Mucosa of descending colon (tissue), 3 donors: ENCODE measurements at places on chromosomes 6 and 20.
A peak's percentile ranks its signal among the peaks of the same experiment; 100 is the strongest.

GRCh38 chr6:13165502-13166172 is 162.7 kb downstream of the TBC1D7 start:
- no peak for DNase-seq

- DNase-seq: no peak
Observed at GRCh38 chr6:128848212-128848935, 34.6 kb upstream of the LAMA2 start.

DNA sequence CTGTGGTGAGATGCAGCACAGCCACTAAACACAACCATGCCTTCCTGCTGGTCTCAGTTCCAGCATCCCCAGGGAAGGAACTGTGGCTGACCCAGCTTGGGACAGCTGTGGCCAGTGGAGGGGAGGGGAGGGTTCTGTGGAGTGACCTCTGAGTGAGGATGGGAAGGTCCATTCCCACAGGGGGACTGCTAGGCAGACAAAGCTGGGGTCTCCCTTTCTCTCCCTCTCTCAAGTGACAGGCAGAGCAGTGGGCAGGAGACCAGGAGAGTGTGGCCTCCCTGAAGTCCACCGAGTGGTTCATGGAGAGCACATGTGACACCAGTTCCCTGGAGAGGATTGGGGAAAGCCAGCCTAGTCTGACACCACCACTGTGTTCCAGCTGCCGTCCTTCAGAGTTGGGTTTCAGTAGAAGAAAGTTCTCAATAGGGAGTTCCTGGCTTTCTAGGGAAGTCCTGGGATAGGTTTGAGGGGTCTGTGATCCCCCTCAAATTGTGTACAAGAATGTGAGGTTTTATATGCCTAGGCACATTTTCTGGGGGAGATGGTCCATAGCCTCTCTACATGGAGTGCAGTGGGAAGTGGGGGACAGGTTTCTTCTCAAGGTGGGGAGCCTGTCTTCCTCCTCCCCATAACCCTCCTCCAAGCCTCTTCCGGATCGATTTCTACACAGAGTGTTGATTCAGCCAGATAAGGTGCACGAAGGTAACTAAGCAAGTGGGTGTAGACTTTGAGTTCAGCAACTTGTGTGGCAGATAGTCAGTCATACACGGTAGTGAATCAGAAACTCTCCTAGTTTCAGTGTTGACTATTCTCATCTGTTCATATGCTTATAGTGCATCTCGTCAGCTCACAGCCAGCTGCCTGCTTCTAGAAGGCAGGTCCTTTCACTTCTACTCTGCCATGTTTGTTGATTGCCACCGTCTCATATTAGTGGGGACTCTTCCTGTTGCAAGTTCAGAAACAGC is 18.9 kb downstream of the MANBAL start:
- DNase-seq: no peak

GRCh38 chr20:35006531-35006971 is 50.9 kb downstream of the MYH7B start:
- DNase-seq: peak; percentile 12

- DNase-seq: peak; percentile 51
Observed at GRCh38 chr6:100464903-100465700, at the start of gene SIM1. Gene SIM1 (minus strand): TSS chr6:100464921. CDS start chr6:100463468, 1,453 bp downstream.

DNA sequence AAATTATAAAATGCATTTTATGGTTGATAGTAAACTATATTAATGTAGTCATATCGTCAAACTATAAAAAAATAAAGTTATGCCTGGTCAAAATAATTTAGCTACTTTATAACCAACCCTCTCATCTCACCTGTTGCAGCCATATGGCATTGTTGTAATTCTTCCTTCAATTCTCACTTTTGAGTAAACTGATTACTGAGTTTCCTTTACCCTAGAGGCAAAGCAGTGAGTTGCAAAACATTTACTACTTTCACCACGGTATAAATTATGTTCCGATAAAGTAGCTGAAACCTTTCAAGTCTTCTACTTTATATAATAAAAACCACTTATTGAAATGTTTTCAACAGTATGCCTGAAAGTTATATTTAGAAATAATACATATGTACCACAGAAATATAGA is 113.8 kb downstream of the AHI1 start:
- no peak for DNase-seq

GRCh38 chr6:70527071-70527737 is 39.5 kb upstream of the SDHAF4 start:
- DNase-seq: no peak
